ENCODE measurements at places on chromosomes 4 and X.

GRCh38 chrX:68511255-68511654 lies 12.4 kb downstream of the YIPF6 start:
- no peak for DNase-seq

DNA sequence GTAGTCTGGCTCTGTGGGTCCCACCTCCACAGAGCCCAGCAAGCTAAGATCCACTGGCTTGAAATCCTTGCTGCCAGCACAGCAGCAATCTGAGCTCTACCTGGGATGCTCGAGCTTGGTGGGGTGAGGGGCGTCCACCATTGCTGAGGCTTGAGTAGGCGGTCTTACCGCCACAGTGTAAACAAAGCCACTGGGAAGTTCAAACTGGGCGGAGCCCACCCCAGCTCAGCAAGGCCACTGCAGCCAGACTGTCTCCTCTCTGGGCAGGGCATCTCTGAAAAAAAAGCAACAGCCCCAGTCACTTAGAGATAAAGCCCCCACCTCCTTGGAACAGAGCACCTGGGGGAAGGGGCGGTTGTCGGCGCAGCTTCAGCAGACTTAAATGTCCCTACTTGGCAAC lies 243.2 kb upstream of the POF1B start:
- DNase-seq: no peak

DNA sequence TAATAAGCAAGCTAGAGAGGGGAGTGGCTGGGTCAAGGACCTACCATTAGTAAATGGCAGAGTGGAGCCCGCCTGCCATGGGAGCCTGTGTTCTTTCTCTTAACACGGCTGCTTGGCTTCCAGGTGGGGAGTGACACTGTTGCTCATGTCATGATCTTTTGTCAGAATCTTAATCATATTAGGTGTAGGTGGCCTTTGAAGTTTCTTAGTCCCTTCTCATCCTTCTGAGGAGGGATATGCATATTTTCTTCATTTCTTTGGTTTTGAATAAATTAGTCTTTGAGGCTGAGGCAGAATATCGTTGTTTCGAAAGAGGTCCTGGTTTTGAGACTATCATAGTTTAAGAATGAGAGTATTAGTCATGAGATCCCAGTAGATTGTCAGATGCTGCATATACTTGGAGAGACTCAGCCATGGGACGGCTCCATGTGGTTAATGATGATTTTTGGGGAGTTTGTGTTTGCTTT lies 28.9 kb downstream of the SNX25 start:
- DNase-seq: no peak

DNA sequence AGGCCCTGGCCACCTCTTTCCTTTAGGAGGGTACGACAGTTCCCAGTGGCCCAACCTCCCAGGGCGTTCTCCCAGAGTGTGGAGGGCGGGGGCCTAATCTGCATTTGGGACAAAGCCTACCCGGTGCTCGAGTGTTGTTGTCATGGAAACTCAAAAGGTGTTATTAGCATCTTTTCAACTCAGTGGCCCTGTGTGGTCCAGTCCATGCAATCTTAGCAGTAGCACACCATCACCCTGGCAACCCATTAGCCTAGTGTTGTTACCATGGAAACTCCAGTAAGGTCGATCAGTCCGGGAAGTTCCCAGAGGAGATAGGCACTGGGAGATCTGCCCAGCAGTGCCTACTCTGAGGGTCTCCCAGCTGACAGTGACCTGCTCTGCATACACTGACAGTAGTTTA lies 20.2 kb downstream of the APLN start:
- DNase-seq: no peak

DNA sequence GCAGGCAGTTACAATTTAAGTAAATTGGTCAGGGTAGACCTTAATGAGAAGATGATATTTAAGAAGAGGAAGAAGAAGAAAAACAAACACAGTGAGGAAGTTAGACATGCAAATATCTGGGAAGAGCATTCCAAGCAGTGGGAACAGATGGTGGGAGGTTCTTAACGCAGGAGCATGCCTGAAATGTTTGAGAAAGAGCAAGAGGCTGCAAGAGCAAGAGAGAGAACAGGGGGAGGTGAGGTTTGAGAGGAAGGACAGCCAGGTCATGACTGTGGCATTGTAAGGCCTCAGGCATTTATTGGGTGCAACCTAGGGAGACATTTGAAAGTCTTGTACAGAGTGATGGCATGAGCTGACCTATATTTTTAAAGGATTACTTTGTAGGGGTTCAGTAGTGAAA lies 136.0 kb downstream of the UGT8 start:
- no peak for DNase-seq

DNA sequence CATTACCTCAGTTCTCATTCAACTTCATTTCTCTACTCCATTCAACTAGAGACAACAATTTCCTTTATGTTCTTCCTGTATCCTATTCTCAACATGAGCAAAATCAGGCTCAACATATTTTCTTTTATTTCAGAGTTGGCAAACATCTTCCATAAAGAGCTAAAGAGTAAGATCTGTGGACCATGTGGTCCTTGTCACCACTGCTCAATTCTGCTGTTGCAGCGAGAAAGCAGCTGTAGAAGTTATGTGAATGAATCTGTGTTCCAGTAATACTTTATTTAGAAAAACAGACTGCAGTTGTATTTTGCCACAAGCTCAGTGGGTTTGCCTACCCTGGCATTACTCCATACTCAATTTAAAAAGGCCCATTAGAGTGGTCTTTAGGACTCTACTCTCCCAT lies 2057.3 kb downstream of the ARAP2 start:
- DNase-seq: no peak

DNA sequence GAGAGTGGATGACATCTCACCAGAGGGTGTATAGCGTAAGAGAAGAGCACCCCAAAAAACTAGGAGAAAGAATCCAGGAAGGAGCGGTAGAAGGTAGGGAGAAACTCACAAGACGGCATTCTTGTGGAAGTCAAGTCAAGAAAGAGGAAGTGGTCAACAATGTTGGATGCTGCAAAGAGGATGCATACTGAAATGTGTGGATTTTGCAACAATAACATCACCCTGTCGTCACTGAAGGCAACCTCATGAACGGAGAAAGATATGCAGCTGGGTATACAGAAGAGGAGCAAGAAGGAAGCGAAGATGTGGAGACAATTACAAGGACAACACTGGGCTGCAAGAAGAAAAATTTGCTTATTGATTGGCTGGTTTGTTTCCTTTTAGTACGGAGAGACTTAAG lies 11.4 kb upstream of the TAPT1 start:
- DNase-seq: no peak

GRCh38 chr4:8200302-8200975 lies 1.3 kb downstream of the SH3TC1 start:
- no peak for DNase-seq

- peak; percentile 61 for DNase-seq
Observed at GRCh38 chr4:183721207-183722081, 62.4 kb downstream of the TRAPPC11 start.

- no peak for DNase-seq
Observed at GRCh38 chr4:99803566-99804101, 13.0 kb upstream of the DAPP1 start.

DNA sequence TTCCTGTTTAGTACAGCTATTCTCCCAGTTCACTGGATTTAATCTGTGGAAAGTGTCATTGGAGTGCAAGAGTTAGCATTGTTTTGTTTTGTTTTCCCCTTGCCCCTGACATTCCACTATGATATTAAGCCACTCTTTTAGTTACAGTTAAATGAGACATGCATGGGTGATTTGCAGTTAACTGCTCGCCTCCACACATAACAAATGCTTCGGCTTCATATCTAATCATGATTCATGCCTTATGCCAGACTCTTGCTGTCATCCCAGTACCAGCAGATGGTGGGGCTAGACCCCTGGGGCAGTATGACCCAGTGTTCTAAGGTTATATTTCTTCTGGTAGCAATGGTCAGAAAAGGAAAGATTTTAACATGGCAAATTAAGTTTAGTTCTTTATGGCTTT lies 80.1 kb downstream of the RAP1GDS1 start:
- DNase-seq: no peak

DNA sequence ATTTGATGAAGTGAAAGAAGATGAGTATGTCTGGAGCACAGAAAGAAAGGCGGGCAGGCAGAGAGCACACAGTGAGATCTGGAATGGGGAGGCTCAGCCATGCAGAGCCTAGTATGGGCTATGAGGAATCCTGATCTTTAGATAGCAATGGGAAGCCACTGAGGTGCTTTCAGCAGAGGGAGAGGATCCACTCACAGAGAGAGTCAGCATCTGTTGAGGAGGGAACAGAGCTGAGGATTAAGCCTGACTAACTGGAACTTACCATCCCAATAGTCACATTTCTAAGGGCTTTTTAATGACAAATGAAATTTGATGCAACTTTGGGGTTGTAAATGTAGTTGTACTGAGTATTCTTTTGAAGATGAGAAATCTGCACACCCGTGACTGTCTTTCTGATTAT lies 20.6 kb upstream of the FGFBP2 start:
- DNase-seq: no peak

- DNase-seq: no peak
Observed at GRCh38 chr4:65344278-65344825, 325.9 kb downstream of the EPHA5 start.

GRCh38 chr4:158817562-158818296 lies 48.9 kb downstream of the FNIP2 start:
- DNase-seq: no peak

- peak; percentile 55 for DNase-seq
Observed at GRCh38 chrX:118727686-118728339, 407 bp downstream of the IL13RA1 start.

DNA sequence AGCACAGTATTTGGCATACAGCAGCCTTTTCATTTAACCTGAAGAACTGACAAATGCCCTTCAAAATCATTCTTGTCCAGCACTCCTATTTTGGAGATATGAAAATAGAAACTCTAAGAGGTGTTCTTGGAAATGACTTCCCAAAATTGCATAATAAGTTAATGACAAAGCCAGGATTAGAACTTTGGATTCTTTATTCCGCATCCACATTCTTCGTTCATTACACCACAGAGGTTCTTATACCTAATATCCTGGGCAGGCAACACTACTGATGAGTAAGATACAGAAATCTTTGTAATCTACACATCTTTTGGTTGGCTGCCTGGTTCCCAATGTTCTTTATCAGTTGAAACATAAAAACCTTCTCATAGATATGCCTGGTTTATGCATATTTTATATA lies 5.9 kb downstream of the COL25A1 start:
- no peak for DNase-seq

DNA sequence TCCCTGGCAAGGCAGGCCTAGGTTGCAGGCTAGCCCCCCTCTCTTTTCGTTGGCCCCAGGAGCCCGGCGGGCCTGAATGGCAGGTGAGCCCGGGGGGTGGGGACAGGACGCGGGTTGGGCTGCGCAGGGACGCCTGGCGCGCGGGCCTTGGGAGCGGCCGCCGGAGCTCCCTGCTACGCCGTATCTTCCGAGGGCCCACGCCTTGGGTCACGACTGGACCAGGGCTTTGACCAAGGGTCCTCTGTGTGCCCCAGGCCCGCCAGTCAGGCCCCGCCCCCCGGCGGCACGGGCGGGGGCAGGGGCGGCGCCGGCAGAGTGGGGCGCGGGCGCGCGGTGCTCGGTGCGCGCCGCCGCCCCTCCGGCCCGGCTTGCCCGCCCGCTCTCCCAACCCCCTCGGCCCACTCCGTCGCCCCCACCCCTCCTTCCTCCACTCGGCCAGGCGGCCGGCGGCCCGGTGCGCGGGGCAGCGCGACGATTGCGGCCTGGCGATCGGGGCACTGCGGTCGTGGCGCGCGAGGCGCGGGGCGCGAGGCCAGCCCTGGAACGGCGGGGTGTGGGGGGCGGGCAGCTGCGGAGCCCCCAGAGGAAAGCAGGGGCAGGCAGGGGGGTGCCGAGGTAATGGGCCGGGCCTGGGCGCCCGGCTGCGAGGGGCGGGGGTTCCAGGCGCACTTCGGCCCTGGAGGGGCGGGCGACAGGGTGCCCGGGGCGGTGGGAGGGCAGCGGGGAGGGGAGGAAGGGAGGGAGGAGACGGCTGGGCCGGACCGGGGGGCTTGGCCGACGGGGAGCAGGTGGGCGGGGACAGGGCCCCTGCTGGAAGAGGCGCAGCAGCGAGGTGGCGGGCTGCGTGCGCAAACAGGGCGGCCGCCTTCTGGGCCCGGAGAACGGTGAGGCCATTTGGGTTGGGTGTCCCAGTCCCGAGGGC lies at the start of gene PRRG3:
Gene PRRG3 (plus strand): TSS at position 798 of the 922 bp plus-strand sequence. CDS start 3,357 bp downstream, outside the sequence.
- peak; percentile 75 for DNase-seq

DNA sequence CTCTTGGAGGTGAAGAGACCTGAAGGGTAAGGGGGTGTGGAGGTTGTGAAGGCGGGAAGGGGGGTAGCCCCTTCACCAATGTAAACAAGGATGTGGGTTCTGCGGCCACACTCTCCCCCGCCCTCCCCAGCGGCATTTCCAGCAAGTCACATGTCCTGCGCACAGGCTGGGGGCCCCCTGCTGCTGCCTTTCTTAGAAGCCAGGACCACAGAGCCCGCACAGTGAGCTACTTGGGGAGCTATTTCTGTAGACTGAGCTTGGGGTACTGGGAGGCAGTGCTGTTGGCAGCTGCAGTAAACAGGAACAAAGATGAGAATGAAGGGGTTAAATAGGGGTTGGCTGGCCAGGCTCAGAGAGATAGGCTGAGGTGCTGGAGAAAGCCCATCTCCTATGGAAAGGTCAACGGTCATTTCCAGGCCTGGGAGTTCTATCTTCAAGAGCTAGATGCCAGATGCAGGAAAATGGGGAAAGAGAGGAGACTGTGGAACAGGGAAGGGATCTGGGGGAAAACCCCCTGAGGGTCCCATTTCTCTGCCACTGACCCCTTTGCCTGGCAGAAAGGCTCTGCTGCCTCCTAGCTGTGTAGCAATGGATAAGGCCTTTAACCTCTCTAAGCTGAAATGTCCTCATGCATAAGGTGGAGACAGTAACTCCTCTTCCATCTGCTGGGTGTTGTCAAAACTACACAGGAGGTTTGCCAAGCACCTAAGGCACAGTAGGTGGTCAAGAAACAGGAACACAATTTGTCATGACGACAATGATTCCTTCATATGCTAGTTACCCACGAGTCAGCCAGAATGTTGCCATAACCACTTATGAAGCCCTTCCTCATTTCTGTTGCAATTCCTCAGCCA lies 18.5 kb upstream of the PIM2 start:
- DNase-seq: no peak

- DNase-seq: no peak
Observed at GRCh38 chrX:77298790-77299189, 148.4 kb upstream of the FGF16 start.

DNA sequence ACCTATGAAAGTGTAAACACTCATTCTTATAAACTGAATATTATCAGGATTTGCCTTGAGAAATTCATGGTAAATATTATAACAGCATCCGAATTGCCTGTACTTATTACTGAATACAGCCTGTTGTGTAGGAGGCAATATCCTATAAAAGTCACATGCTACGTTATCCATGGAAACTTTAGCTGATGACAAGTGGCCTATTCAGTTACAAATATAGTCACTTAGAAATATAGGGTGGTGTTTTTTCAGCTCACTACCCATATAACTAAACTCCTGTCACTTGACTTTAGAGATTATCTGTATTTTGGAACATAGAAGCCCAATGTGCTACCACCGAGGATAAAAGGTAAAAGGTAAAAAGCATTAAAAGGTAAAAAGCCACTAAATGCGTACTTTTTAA lies 493.4 kb downstream of the INPP4B start:
- DNase-seq: no peak

- DNase-seq: no peak
Observed at GRCh38 chr4:143587703-143588102, 74.2 kb downstream of the SMARCA5 start.
